Pancreas (tissue), 10 donors: ENCODE measurements at places on chromosomes 11 and 22. TPM values are rescaled to one million over a fixed set of nuclear protein-coding genes. Genes with fewer than 3 reads are reported as not detected.

NLRP10 gene
- polyA plus RNA-seq: not detected

DNA sequence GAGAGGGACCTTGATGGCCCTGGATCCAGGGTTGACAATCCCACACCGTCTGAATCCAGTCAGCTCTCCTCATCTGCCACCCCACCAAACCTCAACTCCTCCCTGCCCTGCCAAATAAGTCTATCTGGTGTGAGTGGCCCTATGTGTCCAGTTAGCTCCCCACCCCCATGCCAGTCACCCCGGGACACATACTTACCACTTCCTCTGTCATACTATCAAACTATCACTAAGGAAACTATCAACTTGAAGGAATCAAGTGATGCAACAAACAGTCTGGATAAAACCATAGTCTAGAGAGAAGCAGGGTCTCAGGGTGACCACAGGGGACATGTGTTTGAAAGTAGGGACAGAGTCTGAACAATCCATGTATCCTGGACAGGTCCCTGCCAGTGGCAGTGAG lies 13.2 kb upstream of the CSF2RB start:
- DNase-seq: no peak
- no peaks in the 10 kb centered on the region for H3K4me1 ChIP-seq
- no peak overlapping the region for H3K4me3 ChIP-seq

DNA sequence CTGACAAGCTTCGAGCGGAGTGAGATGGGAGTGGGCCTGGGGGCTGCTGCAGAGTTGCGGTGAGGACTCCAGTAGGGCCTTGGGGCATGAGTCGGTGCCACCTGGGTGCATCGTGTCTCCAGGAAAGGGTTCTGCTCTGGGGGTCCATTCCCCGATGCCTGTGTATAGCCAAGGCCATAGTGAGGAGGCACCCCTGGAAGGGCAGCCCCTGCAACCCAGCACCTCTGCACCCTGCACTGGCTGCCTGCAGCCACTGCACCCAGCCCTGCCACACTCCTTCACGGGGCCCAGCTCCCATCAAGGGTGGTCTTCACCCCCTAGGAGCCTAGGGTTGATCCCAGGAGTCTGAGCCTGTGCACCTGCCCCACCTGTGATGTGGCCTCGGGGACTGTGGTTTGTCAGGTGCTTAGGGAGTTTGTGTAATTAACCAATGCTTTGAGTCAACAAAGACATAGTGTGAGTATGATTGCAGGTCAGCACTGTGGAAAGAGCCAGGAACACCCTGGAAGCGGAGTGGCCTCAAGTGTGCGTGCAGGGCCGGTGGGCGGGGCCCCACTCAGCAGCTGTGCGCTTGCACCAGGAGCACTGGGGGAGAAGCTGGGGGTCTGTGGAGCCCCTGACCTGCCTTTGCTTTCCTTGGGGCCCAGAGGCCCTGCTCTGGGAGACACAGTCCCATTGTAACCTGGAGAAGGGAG lies 1299.3 kb downstream of the BRD1 start:
- DNase-seq: no peak
- no peak overlapping the region for H3K4me3 ChIP-seq
- H3K4me1 ChIP-seq: no peaks in the 10 kb centered on the region
- no peak overlapping the region for H3K27ac ChIP-seq

- no peaks in the 10 kb centered on the region for H3K27me3 ChIP-seq
- no peaks in the 10 kb centered on the region for H3K36me3 ChIP-seq
- H3K4me1 ChIP-seq: no peaks in the 10 kb centered on the region
- no peak overlapping the region for H3K4me3 ChIP-seq
These were observed 150.9 kb upstream of the GRK3 start for GRCh38 chr22:25413620-25414019.
